ENCODE measurements at places on chromosomes 12 and 14.

GRCh38 chr14:31255286-31255685 lies 47.7 kb upstream of the HECTD1 start:
- no peak for DNase-seq

DNA sequence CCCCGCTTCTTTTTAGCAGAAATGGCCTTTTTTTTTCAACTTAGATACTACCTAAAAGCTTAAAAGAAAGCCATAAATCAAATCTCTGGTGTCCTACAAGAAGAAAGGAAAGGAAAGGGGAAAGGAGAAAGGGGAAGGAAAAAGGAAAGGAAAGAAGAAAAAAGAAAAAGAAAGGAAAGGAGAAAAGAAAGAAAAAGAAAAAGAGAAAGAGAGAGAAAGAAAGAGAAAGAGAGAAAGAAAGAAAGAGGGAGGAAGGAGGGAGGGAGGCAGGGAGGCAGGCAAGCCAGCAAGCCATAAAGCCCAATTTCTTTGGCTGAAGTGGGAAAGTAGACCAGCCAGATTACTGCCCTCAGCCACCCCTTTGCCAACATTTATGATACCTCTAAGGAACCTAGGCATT lies 32.5 kb upstream of the SLC6A13 start:
- no peak for DNase-seq

- no peak for DNase-seq
Measured at GRCh38 chr14:65371784-65372183, 40.7 kb upstream of the FUT8 start.

DNA sequence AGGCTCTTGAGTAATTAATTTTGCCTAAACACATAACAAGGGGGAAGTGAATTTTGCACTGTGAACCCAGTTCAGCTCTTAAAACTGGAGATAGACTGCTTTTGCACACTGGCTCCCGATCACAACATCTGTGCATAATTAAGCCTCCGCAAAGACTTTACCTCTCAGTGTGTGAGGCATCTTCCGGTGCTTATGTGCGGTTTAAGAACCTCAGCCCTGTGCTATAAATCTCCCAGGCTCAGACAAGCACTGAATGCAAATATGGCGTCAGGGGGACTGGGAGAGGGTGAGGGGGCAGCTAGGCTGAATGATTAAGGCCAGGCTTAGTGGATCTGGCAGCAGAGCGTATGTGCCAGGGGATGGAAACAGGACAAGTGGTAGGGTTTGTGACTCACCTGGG lies 103.3 kb downstream of the ADCK1 start:
- DNase-seq = no peak

DNA sequence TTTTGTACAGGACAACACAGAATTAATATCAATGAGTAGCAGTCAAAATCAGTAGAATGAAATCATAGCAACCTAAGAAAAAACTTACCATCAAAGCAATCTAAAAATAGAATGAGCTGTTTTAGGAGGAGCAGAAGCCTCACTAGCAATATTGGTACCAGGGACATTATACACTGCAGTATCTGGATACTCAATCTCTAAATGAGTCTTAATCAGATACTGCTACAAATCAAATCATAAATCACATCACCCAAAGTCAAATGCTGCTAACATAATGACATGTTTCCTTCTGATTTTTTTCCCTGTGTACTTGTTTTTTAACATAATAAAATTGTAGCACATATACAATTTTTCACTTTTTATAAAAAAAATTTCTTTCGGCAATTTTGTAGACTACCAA lies 8.0 kb downstream of the RPS29 start:
- DNase-seq = no peak

DNA sequence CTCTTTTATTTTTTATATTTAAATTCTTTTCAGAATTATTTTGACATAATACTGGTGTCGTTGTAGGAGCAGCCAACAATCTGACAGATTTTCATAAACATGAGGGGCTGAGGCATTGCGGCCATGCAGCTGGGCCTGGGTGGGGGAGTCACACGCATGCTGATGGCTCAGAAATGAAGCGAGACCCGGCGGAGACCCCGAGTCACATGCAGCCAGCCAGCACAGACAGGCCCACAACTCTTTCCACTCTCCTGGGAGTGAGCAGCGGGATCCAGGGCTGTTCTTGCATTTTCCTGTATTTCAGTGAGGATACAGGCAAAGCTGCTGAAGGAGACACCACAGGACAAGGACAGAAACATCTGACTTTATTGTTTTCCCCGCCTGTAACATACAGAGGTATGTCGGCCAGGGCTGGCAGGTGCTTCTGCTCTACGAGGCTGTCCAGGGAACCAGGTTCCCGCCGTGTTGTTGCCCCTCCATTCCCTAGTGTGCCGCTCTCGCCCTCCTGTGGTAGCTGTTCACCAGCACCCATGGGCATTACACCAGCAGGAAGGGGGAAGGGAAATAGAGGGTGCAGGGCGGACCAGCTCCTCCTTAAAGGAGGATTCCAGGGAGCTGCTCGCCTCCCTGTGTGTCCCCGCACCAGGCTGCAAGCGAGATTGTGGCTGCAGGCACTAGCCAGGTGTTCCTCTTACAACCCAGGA lies 30.5 kb downstream of the FZD10 start:
- DNase-seq = no peak

DNA sequence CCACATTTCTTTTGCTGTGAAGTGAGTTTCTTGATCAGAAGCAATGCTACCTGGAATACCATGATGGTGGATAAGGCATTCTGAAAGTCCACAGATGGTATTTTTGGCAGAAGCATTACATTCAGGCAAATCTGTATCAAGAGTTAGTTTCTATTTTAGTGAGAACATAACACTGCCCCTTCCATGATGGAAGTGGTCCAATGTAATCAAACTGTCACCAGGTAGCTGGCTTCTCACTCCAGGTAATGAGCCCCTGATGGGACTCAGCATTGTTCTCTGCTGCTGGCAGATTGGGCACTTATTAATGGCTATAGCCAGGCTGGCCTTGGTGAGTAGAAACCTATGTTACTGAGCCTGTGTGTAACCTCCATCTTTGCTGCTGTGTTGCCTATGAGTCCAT lies 80.7 kb downstream of the KCNA5 start:
- no peak for DNase-seq
